ENCODE measurements at places on chromosomes 1 and 21.

GRCh38 chr1:2322581-2323211 is 68.7 kb downstream of the MORN1 start:
- no peak for DNase-seq

DNA sequence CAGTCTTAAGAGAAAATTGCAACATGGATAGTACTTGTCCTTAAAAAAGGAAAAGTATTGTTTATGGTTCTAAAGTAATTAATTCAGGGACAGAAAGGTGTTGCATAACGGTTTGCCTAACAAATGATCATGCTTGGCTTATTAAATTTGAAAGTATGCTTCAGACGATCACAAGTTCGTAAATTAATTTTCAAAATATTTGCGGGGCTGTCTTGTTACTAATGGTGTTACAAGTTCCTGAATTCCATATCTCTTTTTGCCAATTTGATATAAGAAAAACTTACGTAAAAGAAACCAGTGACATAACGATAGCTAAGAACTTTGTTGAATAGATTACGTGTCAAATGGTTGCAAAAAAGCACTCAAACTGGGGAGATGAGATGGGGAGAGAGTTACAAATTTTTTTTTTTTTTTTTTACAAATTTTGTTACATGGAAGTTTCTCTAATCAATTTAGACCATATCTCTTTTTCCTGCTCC is 1.3 kb downstream of the AGO3 start:
- DNase-seq: no peak

- DNase-seq: no peak
Measured at GRCh38 chr1:27099135-27099586, 55.8 kb downstream of the SLC9A1 start.

- no peak for DNase-seq
Measured at GRCh38 chr1:231206856-231207255, 34.2 kb upstream of the GNPAT start.

- DNase-seq: no peak
Measured at GRCh38 chr1:151012684-151013471, 4.6 kb downstream of the PRUNE1 start.
